ENCODE measurements at places on chromosomes 5 and 9.
A peak's percentile ranks its signal among the peaks of the same experiment; 100 is the strongest.

DNA sequence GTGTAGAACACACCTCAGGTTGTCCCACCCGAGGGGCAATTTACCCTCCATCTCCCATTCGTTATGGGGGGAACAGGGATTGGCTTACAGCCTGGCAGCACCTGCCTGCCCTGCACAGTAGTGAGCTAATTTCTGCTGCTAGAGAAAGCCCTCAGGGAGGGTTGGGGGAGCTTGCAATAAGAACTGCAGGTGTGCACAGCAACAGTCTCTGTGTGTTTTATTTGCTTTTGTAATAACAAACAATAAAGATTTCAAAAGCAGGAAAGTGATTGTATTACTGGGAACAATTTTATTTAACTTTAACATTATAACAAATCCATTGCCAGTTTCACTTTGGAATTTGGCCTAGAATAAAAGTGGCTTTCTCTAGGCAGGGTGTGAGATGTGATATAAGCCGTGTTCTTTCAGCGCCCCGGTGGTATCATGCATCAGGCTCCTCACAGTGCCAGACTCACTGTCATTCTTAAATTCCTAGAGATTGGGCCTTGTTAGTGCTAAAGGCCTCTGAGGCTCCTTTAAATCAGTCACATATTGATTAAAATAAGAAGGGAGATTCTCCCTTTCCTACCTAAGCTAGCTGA, 81.1 kb downstream of the RMI1 start:
- DNase-seq, result no peak

GRCh38 chr5:150412319-150413175, at the start of gene CD74:
Gene CD74 (minus strand): TSS chr5:150412910. CDS start chr5:150412749, 161 bp downstream.
- peak; percentile 97 for DNase-seq

- no peak for DNase-seq
Observed at GRCh38 chr9:116819116-116819515, 132.0 kb downstream of the TRIM32 start.

DNA sequence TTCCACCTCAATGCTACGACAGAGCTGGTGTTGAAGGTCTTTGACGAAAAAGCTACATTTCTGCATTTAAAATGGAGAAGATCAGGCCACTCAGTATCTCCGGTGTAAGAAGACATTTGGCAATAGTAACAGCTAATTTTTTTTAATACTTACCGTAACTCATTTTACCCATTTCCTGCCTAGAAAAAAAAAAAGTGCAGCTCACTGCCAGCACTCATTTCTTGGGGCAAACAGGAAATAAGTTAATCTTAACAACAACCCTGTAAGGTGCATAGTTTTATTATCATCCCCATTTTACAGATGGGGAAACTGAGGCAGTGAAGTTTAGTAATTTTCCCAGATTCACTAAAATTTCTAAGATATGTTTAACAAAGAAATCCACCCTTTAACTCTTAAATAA, 27.4 kb upstream of the KCNMB1 start:
- DNase-seq, result peak; percentile 9

- DNase-seq, result no peak
Observed at GRCh38 chr5:78930721-78931120, 54.4 kb downstream of the ARSB start.

- no peak for DNase-seq
Observed at GRCh38 chr9:2958219-2958618, 114.3 kb upstream of the PUM3 start.

GRCh38 chr9:37104183-37104889, 16.0 kb upstream of the ZCCHC7 start:
- DNase-seq, result no peak

Measured in CD4-positive, alpha-beta T cell treated with Interleukin-12 subunit alpha and Interleukin-12 subunit beta, for 1 hour (primary cell).